ENCODE measurements at places on chromosomes 3 and 15.

- DNase-seq: peak; percentile 5
Observed at GRCh38 chr3:126127452-126127851, 43.5 kb upstream of the SLC41A3 start.

DNA sequence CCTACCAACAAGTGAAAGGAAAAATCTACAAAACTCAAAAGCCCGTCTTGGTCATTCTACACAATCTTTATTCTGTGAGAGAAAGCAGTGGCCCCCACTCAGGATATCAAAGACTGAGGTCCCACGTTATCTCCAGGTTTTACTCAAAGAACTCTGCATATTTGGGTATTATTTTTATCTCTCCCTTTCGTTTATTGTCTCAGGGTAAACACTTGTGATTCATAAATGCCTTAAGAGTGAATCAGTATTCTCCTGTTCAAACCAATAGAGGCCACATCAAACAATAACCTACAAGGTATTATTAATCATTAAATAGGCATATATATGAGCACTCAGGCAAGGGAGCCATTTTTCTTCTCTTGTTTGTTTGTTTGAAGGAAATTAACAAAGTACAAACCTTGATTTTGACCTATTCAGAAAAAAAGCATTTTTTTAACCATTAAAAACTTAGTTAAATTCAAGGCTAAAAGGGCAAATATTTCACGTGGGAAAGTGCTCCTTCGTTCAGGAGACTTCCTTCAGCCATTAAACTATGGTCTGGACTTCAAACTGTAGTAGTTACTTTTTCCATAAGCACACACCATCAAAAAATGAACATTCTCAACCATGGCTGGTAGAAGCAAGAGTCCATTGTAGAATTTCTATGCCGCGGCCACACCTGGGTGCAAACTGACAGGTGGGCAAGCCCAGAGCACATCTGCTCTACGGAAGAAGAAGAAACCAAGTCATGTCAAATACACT, 13.9 kb upstream of the HES1 start:
- no peak for DNase-seq

GRCh38 chr15:67746022-67746421, 79.3 kb upstream of the SKOR1 start:
- no peak for DNase-seq

- no peak for DNase-seq
Observed at GRCh38 chr3:54685213-54685612, 242.6 kb downstream of the LRTM1 start.

GRCh38 chr15:99433026-99433756, 132.6 kb upstream of the MEF2A start:
- DNase-seq: peak; percentile 28

DNA sequence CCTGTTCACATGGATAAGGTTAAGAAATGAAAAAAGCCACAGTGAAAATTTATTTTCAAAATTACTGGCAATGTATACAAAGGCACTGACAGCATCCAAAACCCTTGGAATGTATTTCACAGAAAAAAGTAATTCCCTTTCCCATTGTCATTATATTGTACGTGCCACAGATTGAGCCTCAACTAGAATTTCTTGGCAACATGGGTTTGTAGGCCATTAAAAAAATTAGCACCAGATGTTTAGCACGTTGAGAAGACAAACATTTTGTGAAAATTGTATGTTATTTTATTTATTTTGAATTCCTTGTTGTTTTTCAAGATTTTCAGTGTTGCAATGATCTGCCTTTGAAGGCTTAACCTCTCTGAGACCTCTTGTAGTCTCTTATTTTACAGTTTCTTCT, 76.3 kb upstream of the EPHB3 start:
- no peak for DNase-seq

DNA sequence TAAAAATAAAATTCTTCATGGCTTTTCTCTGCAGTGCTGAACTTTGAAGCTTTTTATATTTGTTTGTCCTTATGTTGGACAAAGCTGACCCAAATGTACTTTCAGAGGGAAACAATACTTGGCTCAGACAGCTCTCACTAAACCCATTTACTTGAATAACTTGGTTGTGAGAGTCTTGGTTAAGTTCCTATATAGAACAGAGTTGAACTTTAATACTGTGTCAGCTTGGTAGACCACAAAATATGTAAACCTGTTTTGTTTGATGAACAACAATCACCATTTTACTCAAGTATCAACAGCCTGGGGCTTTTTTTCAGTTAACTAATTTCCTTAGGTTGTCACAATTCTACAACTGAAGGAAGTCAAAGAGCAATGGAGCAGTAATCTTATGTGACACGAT, 211.9 kb downstream of the CADM2 start:
- DNase-seq: no peak

DNA sequence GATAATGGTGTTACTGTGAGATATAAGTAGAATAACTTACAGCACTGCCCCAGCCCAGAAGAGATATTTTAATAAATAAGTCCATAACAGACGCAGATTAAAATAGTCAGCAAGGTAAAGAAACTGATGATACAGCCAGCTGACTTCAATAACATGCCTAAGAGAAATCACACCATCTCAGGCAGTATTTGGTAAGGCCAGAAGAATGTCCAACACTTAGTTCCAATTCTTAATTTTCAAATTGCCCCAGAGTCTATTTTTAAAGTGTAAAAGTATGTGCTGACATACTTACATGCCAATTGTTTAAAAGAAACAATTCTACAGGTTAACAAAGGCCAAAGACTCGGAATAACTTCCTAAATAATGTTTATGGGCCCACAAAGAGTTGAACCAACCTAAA, 1.6 kb downstream of the GNB4 start:
- DNase-seq: no peak

DNA sequence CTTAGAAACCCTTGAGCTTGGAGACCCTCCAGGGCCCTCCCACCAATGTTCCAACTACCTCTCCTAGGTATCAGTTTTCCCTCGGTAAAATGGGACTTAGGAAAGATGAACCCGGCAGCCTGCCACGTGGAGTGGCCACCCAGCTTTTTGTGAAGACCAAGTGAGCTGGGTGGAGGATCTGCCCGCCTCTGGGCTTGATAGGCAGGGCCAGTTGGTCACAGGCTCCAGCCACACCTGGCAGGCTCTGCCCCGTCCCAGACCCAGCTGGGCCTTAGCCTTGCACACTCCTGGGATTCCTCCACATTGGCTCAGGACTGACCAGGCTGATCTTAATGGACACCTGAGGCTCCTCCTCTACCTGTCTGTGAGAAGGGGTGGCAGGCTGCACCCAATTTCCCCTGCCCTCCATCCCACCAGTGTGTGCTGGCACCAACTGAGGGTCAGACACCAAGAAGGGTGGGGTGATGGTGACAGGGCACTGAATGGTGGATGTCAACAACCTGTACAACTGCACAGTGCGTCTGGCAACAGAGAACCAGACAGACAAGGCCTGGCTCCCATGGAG, 761 bp upstream of the GRIP2 start:
- DNase-seq: no peak

DNA sequence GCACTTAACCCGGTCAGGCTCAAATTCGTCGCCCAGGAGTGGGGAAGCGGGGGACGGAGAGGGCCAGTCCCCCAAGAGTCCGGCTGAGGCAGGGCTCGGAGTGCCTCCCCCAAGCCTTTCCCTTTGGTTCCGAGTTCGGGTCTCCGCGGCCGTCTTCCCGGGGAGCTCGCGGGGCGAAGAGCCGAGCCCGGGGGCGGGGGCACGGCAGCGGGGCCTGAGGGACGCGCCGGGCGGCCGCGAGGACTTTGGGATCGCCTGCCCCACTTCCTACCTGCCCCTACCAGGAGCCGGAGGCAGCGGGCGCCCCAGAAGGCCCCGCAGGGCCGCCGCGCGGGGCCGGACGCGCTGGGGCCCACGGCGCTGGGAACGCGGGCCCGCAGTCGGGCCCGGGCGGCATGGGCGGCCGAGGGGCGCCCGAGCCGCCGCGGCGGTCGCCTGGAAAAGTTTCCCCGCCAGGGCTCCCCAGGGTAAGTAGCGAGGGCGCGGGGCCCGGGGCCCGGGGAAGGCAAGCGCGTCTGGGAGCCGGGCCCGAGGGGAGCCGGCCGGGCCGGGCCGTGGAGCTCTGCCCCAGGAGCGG, 2.8 kb downstream of the FURIN start:
- peak; percentile 68 for DNase-seq

DNA sequence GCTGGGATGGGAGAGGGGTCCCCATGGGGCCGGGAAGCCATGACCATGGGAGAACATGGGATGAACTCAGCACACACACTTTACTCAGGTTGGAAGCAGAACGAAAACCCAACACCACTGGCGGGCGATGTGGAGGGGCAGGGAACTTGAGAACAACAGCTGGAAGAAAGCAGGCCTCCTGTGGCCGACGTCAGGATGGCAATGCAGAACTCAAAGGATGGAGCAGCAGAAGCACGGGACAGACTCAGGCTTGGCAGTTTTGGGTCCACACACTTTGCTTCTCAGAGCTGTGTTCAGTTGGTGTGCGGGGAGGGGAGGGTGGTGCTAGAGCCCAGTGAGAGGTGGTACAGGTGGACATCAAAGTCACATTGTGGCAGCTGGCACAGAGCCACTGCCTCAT, 80.7 kb downstream of the SEC22A start:
- DNase-seq: no peak

DNA sequence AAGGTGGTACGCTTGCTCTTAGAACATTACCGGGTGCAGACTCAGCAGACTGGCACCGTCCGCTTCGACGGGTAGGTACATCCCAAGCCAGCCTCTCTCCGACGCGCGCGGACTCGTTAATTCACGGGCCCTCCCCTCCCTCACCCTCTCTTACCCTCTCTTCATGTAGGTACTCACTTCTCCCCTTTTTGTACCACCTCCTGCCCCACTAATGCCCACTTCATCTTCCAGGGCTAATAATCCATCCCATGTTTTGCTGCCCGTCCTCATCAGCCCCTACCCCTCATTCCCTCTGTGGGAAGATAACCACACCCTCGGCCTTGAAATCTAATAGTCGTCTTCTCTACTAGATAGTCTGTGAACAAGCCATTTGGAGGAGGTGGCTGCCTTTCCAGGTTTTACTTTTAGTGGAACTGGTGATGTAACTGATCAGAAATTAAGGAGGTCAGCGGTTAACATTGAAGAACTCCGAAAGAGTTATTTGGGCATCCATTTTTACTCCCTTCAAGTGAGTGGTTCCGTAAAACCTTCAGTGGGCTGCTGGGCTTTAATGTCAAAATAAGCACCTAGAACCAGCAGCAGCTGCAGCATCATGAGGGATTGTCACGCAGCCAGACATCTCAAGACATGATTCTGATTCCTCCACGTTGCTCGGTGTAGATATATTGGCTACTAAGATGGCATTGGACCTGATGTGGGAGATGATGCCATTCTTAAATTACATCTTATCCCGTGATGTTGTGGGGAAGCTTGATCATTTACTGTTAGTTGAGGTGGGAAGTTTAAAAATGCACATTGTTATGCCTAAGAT, 1.3 kb downstream of the FEM1B start:
- DNase-seq: no peak

DNA sequence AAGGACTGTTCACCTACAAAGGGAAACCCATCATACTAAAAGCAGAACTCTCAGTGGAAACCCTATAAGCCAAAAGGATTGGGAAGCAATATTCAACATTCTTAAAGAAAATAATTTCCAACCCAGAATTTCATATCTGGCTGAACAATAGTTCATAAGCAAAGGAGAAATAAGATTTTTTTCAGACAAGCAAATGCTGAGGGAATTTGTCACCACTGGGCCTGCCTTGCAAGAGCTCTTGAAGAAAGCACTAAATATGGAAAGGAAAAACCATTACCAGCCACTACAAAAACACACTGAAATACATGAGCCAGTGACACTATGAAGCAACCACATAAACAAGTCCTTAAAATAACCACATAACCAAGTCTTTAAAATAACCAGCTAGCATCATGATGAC, 28.9 kb upstream of the DCBLD2 start:
- no peak for DNase-seq

- no peak for DNase-seq
Observed at GRCh38 chr3:189316296-189317019, 144.7 kb downstream of the TPRG1 start.

- DNase-seq: no peak
Observed at GRCh38 chr3:50139308-50139707, 15.8 kb upstream of the SEMA3F start.

DNA sequence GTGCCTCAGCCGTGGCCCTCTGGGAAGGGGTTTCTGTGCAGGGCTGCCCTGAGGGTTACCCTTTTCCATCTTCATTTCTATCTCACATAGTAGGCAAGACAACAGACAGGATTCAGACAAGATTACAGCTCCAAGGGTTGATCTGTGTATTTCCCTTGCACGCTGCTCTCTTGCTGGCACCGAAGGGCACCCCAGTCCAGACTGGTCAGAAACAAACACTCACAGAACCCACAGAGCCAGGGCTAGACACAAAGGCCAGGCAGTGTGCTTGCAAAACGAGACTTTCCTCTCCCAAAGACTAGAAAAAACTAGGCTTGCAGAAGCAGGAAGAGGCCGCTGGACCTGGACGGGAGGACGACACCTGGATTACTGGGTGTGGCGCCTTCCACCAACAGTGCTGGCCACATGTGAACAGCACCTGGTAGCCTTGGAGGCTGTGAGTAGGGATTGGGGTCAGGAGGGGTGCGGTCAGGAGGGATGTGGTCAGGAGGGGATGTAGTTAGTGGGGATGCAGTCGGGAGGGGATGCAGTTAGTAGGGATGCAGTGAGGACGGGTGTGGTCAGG, 96.8 kb downstream of the BDH1 start:
- DNase-seq: no peak

- DNase-seq: no peak
Observed at GRCh38 chr15:35764661-35765519, 218.9 kb upstream of the DPH6 start.

- DNase-seq: no peak
Observed at GRCh38 chr3:45104715-45105711, 41.2 kb downstream of the CDCP1 start.

- no peak for DNase-seq
Observed at GRCh38 chr3:104291437-104291851, 1075.3 kb upstream of the ALCAM start.

- no peak for DNase-seq
Observed at GRCh38 chr3:9327578-9327977, 35.3 kb upstream of the THUMPD3 start.

- no peak for DNase-seq
Observed at GRCh38 chr3:14847613-14848541, 29.1 kb downstream of the FGD5 start.

DNA sequence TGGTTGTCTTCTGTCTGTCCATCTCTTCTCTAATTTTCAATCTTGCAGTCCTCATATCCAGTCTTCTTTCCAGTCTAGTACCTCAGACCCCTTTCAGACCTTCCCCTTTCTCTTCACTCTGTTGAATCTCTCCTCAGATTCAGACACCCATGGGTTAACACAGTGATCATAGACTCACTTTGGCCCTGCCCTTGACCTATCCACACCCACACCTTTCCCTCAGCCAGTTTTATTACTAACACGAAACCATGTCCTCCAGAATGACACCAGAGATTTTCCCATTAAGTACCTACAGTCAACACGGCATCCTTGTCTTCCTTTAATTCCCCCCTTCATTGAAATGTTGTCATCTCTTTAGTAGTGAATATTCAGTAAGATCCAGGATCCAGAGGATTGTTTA, 74.5 kb upstream of the UBE2E2 start:
- no peak for DNase-seq

- no peak for DNase-seq
Observed at GRCh38 chr3:111194048-111194447, 122.4 kb downstream of the NECTIN3 start.
